ENCODE measurements at places on chromosomes 3 and 15. TPM values are rescaled to one million over a fixed set of nuclear protein-coding genes. Genes with fewer than 3 reads are reported as not detected.

GRCh38 chr3:185399737-185400667, 37.1 kb downstream of the MAP3K13 start:
- no peaks in the 10 kb centered on the region for H3K27me3 ChIP-seq
- no peaks in the 10 kb centered on the region for H3K36me3 ChIP-seq
- no peak overlapping the region for H3K4me3 ChIP-seq
- no peak overlapping the region for H3K27ac ChIP-seq

DNA sequence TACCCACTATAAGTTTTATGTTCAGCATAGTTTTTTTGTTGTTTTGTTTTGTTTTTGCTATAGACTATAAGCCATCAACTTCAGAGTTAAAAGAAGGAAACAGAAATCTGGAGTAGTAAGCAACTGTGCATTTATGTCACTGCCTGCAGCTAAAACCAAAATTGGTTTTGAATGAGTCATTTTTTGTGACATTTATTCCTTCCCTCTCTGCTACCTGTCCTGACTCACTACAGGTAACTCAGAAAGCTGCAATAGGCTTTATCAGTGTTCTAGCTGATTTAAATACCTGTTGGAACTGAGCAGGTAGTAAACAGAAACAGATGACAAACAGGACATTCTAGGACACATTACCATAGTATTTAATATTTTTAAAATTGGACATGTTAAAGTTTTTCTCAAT, 393.3 kb upstream of the WNT5A start:
- H3K27me3 ChIP-seq, result no peaks in the 10 kb centered on the region
- H3K36me3 ChIP-seq, result no peaks in the 10 kb centered on the region
- DNase-seq, result no peak
- H3K4me1 ChIP-seq, result peaks cover 28% of the 10 kb centered on the region
- H3K4me3 ChIP-seq, result no peak overlapping the region
- no peak overlapping the region for H3K27ac ChIP-seq

DNA sequence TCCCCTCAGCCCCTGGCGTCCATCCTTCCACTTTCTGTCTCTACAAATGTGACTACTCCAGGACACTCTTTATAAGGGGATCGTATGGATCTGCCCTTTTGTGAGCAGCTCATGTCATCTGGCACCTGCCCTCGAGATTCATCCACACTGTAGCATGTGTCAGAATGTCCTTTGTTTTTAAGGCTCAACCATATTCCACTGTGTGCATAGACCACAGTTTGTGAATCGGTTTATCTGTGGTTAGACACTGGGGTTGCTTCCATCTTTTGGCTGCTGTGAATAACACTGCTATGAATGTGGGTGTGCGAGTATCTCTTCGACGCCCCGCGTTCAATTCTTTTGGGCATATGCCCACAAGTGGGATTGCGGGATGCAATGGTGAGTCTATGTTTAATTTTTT, 167.9 kb downstream of the NUP210 start:
- H3K27ac ChIP-seq, result no peak overlapping the region
- DNase-seq, result no peak

GRCh38 chr3:89300981-89301380, 193.6 kb downstream of the EPHA3 start:
- H3K27me3 ChIP-seq, result no peaks in the 10 kb centered on the region
- H3K4me3 ChIP-seq, result no peak overlapping the region
- DNase-seq, result no peak
- H3K27ac ChIP-seq, result no peak overlapping the region
- H3K36me3 ChIP-seq, result no peaks in the 10 kb centered on the region

GRCh38 chr15:87215100-87215499, 1041.4 kb downstream of the NTRK3 start:
- H3K4me3 ChIP-seq, result no peak overlapping the region
- no peak overlapping the region for H3K27ac ChIP-seq
- peaks cover 10% of the 10 kb centered on the region for H3K4me1 ChIP-seq

DNA sequence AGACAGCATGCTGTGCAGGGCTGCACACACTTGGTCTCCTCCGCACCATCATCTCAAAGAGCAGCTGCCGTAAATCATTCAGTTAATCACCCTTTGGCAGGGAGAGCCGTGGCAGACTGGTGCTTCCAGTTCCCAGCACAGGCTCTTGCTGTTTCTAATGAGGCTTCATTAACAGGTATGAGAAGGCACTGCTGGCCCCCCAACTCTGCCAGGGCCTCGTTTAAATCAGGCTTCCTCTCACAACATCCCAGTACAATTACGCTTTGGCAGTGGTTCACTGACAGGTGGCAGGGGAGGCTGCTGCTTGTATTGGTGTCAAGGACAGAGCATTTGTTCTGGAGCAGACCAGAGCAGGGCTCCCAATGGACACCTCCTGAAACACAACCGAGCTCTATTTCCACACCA, 77.1 kb downstream of the BFSP2 start:
- peaks cover 26% of the 10 kb centered on the region for H3K4me1 ChIP-seq
- no peaks in the 10 kb centered on the region for H3K36me3 ChIP-seq
- no peak overlapping the region for H3K4me3 ChIP-seq
- no peaks in the 10 kb centered on the region for H3K27me3 ChIP-seq
- no peak overlapping the region for H3K27ac ChIP-seq
- DNase-seq, result no peak

DNA sequence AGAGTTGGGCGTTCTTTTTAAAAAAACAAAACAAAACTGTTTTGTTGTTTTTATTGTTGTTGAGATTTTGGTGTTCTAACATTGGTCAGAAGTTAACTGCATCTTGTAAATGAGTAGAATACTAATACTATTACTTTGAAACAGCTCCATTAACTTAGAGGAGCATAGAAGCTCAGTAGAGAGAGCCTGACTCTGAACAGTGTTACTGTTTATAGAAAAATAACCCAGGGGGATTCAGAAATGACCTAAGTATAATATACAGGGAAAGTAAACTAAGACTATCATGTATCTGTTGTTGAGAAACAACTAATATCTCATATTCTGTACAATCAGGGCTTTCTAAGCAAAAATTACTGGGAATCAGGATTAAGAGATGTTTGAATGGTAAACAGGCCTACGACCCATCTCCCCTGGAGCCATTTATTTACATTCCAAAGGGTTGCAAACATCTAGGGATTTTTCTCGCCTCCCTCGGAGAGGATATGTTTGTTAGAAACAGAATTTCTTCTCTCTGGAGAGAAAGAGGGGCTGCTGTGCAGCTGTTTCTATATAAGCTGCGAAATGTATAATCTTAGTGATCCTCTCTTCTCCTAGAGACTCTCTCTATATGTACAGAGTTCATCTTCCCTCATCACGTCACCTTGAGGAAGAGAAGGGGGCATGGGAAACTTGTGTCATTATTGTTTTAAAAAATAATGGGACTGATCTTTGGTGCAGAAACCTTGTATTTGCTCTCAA, 827.5 kb upstream of the DPPA4 start:
- H3K4me1 ChIP-seq, result peaks cover 23% of the 10 kb centered on the region
- H3K36me3 ChIP-seq, result no peaks in the 10 kb centered on the region
- H3K4me3 ChIP-seq, result peak overlapping the region; percentile 26
- H3K27me3 ChIP-seq, result no peaks in the 10 kb centered on the region
- peak; percentile 73 for DNase-seq

DNA sequence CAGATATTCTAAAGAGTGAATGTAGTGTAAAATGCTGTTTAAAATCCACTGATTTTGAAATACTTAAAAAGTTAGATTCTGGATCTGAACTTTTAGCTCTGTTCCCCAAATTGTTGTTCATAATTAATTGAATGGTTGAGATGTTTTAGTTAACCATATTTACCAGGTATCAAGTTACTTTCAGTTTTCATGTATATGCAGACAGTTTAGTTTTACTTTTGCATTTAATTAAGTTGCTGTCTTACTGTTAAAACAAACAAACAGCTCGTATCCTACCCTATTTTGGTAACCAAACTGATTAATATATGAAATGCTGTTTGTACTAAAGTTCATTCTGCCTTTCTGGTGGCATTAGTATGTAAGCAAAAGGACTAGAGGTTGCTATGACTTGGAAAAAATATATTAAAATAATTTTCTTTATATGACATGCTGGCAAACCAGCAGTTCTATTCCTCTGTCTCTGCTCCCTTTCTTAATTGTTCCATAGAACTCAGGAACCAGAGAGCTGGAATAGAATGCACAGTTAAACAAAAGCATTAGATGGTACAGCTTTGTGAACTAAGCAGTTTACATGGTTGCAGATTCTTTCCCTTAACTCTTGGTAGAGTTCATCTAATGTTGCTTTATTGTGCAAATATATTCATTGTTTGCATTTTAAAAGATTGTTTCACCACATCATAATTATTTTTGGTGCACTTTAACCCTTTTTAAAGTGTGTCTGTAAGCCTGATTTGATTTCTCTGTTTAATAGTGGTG, 39.5 kb upstream of the SCAANT1 start:
- H3K4me3 ChIP-seq, result no peak overlapping the region
- no peak overlapping the region for H3K27ac ChIP-seq
- no peak for DNase-seq
- H3K36me3 ChIP-seq, result no peaks in the 10 kb centered on the region

GRCh38 chr3:102941786-102942185, 507.0 kb downstream of the ZPLD1 start:
- no peaks in the 10 kb centered on the region for H3K36me3 ChIP-seq
- H3K4me1 ChIP-seq, result no peaks in the 10 kb centered on the region
- DNase-seq, result no peak
- H3K4me3 ChIP-seq, result no peak overlapping the region
- H3K27ac ChIP-seq, result no peak overlapping the region

GRCh38 chr3:64240396-64240795, 15.1 kb upstream of the PRICKLE2 start:
- H3K27me3 ChIP-seq, result no peaks in the 10 kb centered on the region
- H3K4me1 ChIP-seq, result peaks cover 15% of the 10 kb centered on the region
- H3K27ac ChIP-seq, result no peak overlapping the region
- no peak for DNase-seq
- no peaks in the 10 kb centered on the region for H3K36me3 ChIP-seq
- no peak overlapping the region for H3K4me3 ChIP-seq

- H3K4me3 ChIP-seq, result no peak overlapping the region
- peaks cover 44% of the 10 kb centered on the region for H3K4me1 ChIP-seq
- H3K27ac ChIP-seq, result peak overlapping the region; percentile 30
- no peaks in the 10 kb centered on the region for H3K36me3 ChIP-seq
- H3K27me3 ChIP-seq, result no peaks in the 10 kb centered on the region
Measured at GRCh38 chr3:11638495-11639358, 5.0 kb downstream of the VGLL4 start.

GRCh38 chr15:65231306-65231705, 20.0 kb upstream of the CILP start:
- DNase-seq, result no peak

DNA sequence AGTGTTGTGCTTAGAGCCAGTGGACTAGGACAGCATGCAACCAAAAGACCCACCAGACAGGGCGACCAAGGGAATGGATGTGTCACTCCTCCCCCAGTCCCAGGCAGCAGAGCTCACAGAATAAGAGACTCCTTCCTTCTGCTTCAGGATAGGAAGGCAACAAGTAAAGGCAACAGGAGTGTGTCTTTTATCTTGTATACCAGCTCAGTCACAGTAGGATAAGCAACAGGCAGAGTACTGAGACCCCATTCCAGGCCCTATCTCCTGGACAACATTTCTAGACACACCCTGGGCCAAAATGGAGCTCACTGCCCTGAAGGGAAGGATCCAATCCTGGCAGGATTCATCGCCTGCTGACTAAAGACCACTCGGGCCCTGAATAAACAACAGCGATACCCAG, 25.0 kb downstream of the PDCD10 start:
- no peaks in the 10 kb centered on the region for H3K4me1 ChIP-seq
- H3K27me3 ChIP-seq, result no peaks in the 10 kb centered on the region
- H3K36me3 ChIP-seq, result no peaks in the 10 kb centered on the region
- no peak for DNase-seq
- no peak overlapping the region for H3K27ac ChIP-seq
- no peak overlapping the region for H3K4me3 ChIP-seq

DNA sequence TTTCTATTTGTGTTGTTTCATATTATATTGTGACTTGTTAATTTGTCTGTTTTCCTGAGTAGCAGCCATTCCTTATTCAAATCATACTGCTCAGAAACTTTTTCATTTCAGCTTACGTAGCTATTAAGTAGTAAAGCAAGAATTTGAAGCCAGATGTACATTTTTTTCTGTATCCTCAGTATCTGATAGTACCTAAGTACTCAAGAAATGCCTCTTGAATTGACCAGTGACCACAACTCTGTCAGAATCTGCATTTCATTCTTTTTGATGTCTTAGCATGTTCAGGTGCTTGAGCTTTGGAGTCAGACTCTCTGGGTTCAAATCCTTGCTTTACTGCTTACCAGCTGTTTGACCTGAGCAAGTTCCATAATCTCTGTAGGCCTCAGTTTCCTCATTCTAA, 30.6 kb downstream of the ZFAND6 start:
- peaks cover 8% of the 10 kb centered on the region for H3K4me1 ChIP-seq
- DNase-seq, result no peak
- no peaks in the 10 kb centered on the region for H3K36me3 ChIP-seq
- H3K27ac ChIP-seq, result 0 out of 2 replicates have a peak overlapping the region, but pooled peaks have one; percentile 15

- H3K4me1 ChIP-seq, result no peaks in the 10 kb centered on the region
- no peak overlapping the region for H3K4me3 ChIP-seq
- DNase-seq, result no peak
- no peaks in the 10 kb centered on the region for H3K36me3 ChIP-seq
- H3K27me3 ChIP-seq, result no peaks in the 10 kb centered on the region
- no peak overlapping the region for H3K27ac ChIP-seq
Measured at GRCh38 chr3:166351461-166351860, 514.2 kb upstream of the BCHE start.

GRCh38 chr3:177196008-177196455, 1.2 kb downstream of the TBL1XR1 start:
- no peaks in the 10 kb centered on the region for H3K36me3 ChIP-seq
- peak overlapping the region; percentile 91 for H3K4me3 ChIP-seq
- peak overlapping the region; percentile 100 for H3K27ac ChIP-seq
- DNase-seq, result no peak

DNA sequence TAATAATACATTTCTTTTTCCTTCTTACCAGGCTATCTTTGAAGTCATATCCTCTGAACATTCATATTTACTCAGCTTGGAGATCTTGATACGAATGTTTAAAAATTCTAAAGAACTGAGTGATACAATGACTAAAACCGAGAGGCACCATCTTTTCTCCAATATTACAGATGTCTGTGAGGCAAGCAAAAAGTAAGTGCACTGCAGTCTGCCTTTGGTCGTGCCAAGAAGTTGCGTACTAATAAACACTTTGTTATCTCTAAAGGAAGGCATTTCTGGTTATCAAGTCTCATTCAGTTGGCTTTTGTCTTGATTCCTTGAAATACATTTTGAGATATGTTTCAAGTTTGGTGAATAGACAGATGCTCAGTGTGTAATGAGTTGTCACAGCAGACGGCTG, 31.6 kb downstream of the ARHGEF26 start:
- peaks cover 9% of the 10 kb centered on the region for H3K4me1 ChIP-seq
- H3K4me3 ChIP-seq, result no peak overlapping the region
- no peaks in the 10 kb centered on the region for H3K27me3 ChIP-seq

GRCh38 chr15:31852933-31853799, 177.1 kb upstream of the CHRNA7 start:
- H3K4me3 ChIP-seq, result no peak overlapping the region
- no peaks in the 10 kb centered on the region for H3K36me3 ChIP-seq
- DNase-seq, result no peak
- H3K4me1 ChIP-seq, result no peaks in the 10 kb centered on the region
- no peaks in the 10 kb centered on the region for H3K27me3 ChIP-seq
- H3K27ac ChIP-seq, result no peak overlapping the region

- no peak for DNase-seq
- H3K36me3 ChIP-seq, result no peaks in the 10 kb centered on the region
- no peak overlapping the region for H3K4me3 ChIP-seq
Measured at GRCh38 chr15:54577476-54578250, 599.4 kb downstream of the UNC13C start.

GRCh38 chr3:53675942-53676341, 170.3 kb downstream of the CHDH start:
- no peak overlapping the region for H3K27ac ChIP-seq
- DNase-seq, result no peak
- H3K36me3 ChIP-seq, result no peaks in the 10 kb centered on the region
- H3K27me3 ChIP-seq, result no peaks in the 10 kb centered on the region
- no peaks in the 10 kb centered on the region for H3K4me1 ChIP-seq
- H3K4me3 ChIP-seq, result no peak overlapping the region

Gene RSRC1
- total RNA-seq, result 22.8 TPM

Gene NR1I2
- total RNA-seq, result 4.4 TPM
